ENCODE measurements at places on chromosomes 1 and 21.

DNA sequence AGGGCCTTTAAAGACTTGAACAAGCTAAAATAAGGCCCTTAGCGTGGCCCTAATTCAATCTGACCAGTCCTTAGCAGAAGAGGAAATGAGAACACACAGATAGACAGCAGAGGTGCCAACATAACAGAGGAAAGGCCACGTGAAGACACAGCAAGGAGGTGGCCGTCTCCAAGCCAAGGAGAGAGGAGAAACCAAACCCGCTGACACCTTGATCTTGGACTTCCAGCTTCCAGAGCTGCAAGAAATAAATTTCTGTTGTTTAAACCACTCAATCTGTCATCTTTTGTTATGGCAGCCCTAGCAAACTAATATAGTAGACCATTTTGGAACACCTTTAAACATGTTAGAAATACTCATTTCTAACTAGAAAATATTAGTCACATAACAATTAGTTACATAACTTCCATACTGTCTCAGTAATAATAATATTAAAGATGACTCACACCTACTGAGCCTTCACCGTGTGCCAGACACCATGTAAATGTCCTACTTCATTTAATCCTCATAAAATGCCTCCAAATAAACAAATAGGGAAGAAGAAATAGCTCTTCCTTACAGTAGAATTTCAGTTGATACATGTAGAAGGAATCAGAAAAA, 47.9 kb downstream of the S1PR1 start:
- no peak for DNase-seq

GRCh38 chr1:185560760-185561159, 173.4 kb upstream of the HMCN1 start:
- DNase-seq = no peak

DNA sequence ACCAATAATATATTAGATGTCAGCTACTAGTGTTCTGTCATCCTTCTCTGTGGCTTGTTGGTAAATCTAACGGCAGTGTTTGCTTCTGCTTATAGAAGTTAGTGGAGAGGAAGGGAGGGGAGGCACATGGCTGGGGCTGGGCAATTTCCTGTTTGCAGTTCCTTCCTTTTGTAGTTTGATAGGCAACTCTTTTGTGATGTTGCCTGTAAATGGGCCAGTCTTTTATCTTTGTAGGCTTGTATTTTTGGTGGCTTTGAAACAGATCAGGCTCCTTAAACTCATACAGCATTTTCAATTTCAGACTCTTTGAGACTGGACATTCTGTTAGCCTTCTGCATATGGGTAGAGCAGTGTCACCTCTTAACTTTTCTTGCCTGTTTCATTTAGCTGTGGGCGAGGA, 48.1 kb downstream of the CDC14A start:
- no peak for DNase-seq

DNA sequence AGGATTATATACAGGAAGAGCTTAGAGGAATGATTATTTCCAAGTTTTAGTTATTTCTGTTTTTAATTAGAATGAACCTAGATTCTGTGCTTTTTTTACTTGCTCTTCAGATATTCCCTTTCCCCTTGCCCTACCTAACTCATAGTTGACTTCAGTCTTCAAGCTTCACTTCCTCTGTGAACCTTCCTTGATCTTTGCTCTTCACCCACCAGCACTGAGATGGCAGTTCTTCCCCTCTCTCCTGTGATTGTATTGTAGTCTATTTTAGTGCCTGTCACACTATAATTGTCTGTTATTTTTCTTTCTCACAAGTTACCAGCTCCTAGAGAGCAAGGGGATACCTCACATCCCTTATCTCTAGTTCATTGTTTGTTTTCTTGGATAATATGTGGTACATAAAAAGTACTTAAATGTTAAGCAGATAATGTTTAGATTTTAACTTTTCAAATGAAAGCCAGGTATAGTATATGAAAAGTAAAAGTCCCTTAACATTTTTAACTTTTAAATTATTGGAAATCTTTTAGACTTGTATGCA, 33.2 kb downstream of the KCTD3 start:
- DNase-seq = no peak

DNA sequence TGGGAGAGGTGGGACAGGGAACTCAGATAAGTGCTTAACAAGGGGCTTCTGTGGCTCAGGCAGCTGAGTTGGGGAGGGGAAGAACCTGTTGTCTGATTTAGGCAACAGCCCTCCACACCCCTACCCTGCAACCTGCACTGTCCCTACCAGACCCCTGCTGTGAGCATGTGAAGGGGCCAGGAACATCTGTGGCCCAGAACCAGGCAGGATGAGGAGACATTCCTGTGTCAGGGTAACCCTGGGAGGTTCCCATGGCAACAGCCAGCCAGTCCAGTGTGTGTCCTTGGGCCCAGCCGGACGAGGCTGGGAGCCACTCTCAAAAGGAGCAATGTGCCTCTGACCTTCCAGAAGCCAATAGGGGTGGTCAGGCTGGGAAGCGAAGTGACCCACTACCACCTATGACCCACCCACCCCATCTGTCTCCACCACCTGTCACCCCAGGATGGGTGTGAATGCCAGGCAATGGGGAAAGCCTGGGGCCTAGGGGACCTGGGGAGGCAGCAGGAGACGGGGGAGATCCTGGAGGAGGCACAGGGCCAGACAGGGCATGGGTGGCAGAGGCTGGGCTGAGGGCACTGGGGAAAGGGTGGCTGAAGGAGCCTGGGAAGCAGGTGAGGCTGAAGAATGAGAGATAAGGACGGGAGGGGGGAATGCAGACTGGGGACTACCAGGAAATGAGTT, 5.0 kb upstream of the PMVK start:
- DNase-seq = no peak

GRCh38 chr1:57966751-57967406, 543.0 kb upstream of the DAB1 start:
- no peak for DNase-seq

GRCh38 chr1:27602462-27603308, 1.3 kb downstream of the AHDC1 start:
- no peak for DNase-seq

DNA sequence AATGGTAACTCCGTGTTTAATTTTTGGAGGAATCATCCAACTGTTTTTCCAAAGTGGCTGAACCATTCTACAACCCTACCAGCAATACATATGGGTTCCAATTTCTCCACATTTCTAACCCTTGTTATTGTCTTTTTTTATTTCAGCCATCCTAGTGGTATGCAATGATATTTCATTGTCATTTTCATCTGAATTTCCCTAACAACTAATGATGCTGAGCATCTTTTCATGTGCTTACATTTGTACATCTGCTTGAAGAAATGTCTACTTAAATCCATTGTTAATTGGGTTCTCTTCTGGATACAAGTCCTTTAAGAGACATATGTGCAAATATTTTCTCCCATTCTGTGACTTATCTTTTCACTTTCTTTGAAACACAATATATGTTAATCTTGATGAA, 43.3 kb downstream of the EPRS1 start:
- no peak for DNase-seq

DNA sequence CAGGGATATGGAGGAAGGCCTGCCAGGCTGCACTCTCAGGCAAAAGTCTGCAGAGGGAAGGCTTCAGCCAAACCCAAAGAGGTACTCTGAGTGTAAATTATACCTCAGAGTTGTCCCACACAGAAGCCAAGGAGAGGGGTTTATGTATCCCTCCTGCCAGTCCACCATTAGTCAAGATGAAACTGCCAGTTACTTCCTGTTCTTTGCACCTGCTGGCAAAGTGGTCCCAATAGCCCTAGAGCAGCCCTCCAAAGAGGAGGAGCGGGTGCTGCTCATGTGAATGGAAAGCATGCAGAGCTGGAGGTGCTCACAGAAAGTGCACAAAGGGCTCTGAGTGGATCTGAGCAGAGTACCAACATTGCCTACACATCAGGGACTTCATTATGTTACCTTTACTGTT, 37.1 kb upstream of the MCOLN3 start:
- no peak for DNase-seq

- DNase-seq = no peak
These were observed 7.6 kb upstream of the CLCA2 start for GRCh38 chr1:86416343-86416742.

DNA sequence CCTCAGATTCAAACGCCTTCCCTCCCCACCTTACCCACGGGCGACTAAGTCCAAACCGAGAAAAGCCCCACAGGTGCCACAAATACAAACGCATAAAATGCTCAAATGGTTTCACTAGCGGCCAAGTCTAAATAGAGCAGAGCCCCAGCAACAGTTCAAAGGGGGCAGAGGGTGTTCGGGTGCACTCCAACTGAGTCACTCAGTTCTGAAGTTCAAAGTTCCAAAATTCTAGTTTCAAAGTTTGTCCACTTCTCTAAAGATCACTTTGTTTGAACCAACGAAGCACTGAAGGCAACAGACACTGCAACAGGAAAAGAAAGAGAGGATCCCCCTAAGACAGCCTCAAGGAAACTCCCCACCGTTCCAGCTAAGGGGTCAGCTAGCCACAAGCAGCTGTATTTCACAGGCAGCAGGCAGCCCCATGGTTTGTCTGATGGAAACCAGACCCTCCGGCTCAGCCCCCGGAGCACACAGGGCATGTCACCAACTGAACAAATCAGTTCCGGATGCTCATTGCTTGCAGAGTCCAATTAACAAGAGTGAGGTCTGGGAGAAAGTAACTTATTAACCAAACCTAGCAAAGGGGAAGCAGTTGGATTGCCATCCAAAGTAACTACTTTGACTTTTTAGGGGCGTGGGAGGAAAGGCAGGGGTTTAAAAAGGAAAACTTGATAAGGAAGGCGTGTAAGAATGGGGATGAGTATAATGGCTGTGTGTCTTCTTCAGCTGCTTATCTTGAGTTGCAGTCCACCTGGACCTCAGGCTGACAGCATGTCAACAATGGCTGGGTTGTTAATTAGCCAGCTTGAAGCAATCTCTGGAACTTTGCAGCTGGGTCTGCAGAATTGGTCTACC, 1423.9 kb upstream of the PRMT6 start:
- DNase-seq = no peak

GRCh38 chr1:205376739-205377138, 20.0 kb upstream of the KLHDC8A start:
- no peak for DNase-seq

- DNase-seq = peak; percentile 9
These were observed 672.8 kb downstream of the LMO4 start for GRCh38 chr1:88001460-88001859.

- DNase-seq = no peak
These were observed 13.3 kb downstream of the RPS6KA1 start for GRCh38 chr1:26542771-26543451.

DNA sequence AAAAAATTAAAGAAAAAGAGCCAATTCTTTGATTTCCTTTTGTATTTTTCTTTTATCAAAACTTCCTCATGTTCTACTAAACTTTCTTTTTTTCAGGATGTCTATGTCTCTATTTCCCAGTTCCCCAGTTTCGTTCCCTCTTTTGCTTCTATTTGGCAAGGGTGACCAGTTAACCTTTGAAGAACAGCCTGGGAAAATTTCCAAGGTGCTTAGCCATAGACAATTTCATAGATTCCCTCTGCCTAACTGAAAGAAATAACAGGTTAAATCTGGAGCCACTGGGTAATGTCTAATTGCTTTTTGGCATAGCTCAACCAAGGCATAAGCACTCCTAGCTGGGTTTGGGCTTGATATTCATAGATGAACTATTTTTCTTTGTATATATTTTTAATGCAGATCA, 272.3 kb downstream of the ADGRL2 start:
- no peak for DNase-seq

- no peak for DNase-seq
These were observed 314.9 kb upstream of the DEPDC1 start for GRCh38 chr1:68811806-68812205.
